OCI-M1 (cell line): ENCODE measurements at places on chromosomes 6 and 20.
A peak's percentile ranks its signal among the peaks of the same experiment; 100 is the strongest.

DNA sequence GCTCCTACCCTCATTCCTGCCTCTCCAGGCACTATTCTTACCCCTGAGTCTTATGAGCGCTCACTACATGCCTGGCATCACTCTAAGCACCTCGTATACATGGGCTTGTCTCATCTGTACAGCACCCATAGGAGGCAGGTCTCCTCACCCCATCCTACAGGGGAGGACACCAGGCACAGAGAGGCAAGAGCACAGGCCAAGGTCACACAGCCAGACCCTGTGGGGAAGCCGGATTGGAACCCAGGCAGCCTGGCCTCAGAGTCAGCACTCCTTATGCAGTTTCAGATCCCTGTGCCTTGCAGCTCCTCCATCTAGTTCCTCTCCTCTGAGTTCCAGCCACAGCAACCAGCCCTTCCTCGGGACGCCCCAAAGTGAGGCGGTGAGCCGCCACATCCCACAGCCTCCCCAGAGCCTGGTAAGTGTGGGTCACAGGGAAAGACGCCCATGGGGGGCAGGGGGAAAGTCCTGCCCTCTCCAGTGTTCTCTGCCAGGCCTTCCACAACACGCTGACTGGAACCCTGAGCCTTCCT is 103.3 kb downstream of the NFATC2 start:
- no peak for DNase-seq

- DNase-seq = no peak
Observed at GRCh38 chr6:165186041-165186440, 123.4 kb downstream of the C6orf118 start.

DNA sequence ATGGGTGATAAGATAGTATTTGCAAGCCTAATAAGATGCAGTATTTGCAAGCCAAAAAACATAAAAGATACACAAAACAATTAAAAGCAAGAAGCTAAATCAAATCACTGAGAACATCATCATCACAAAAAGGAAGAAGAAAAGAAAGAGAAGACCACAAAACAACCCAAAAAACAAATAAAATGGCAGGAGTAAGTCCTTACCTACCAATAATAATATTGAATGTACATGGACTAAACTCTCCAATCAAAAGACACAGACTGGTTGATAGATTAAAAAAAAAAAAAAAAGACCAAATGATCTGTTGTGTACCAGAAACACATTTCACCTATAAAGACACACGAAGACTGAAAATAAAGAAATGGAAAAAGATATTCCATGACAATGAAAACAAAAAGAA is 37.7 kb downstream of the ECHDC1 start:
- no peak for DNase-seq

DNA sequence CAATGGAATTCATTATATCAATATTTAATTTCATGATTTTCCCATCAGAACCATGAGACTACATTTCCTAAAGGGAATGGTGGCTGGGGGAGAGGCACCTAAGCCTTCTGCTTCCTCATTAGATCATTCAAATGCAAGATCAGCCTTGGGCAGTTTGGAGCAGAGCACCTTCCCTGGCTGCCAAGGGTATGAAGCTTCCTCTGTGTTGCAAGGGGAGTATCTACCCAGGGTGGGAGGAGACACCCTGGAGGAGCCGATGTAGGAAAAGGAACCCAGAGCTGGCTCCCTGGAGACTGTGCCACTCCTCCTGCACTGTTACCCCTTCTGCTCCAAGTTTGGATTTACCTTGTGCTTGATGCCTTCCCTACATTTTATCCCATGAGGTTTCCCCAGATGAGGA is 299.7 kb upstream of the PRDM1 start:
- no peak for DNase-seq

- DNase-seq = no peak
Observed at GRCh38 chr6:25628471-25629197, 23.4 kb upstream of the SCGN start.

GRCh38 chr6:80527552-80528052 is 421.1 kb downstream of the BCKDHB start:
- DNase-seq = no peak

GRCh38 chr6:169720207-169720855 is 4.0 kb downstream of the PHF10 start:
- no peak for DNase-seq

- no peak for DNase-seq
Observed at GRCh38 chr20:36645353-36645752, 643 bp downstream of the SLA2 start.

DNA sequence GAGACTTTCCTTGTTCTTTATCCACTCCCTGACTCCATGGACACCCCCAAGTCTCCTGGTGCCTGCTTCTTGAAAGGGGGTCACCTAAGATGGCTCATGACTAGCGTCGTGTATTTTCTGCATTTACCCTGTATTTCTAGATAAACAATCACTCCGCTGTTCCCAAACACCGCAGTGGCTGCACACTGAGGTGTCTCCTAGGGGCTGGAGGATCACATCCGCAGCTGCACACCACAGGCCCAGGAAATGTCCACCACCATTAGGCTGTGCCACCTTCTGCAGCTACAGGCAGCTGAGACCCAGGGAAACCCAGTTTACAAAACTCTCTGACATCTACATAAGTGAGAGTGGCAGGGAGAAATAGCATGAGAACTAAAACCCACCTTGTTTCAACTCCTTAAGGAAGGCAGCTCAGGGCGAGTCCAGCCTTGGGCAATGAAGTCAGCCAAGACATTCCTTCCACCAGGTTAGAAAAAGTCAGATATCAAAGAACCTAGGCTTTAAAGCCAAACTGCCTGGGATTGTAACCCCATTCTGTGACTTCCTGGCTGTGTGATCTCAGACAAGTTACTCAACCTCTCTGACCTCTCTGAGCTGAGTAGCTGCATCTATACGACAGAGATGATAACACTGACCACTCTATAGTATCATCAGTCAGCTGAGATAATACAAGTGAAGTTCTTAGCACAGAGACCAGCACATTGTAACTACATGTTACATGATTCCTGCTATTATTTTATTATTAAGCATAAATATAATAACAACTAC is 102.2 kb downstream of the SNX5 start:
- no peak for DNase-seq

GRCh38 chr6:36110863-36111262 is 19.4 kb upstream of the MAPK13 start:
- DNase-seq = no peak

GRCh38 chr20:11337361-11338130 is 580.1 kb upstream of the BTBD3 start:
- DNase-seq = no peak

DNA sequence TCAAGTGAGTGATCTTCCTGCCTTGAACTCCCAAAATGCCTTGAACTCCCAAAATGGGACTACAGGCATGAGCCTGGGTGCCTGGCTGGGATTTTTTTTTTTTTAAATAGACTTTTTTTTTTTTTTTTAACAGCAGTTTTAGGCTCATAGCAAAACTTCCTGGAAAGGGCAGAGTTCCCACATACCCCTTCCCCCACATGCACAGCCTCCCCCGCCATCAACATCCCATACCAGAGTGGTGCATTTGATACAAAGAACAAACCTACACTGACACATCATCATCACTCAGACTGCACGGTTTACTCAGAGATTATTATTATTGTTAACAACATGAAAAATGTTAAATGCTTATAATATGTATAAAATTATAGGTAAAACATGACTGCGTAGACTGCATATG is 26.0 kb downstream of the UQCC1 start:
- DNase-seq = no peak

GRCh38 chr6:139062932-139063646 is 34.5 kb downstream of the ABRACL start:
- no peak for DNase-seq

GRCh38 chr6:6256886-6257285 is 63.6 kb downstream of the F13A1 start:
- no peak for DNase-seq

- peak; percentile 99 for DNase-seq
Observed at GRCh38 chr6:36118550-36119107, 11.7 kb upstream of the MAPK13 start.

- no peak for DNase-seq
Observed at GRCh38 chr20:32132911-32133549, 23.5 kb downstream of the TM9SF4 start.

- DNase-seq = no peak
Observed at GRCh38 chr20:46705378-46705729, 4.1 kb upstream of the SLC2A10 start.

- no peak for DNase-seq
Observed at GRCh38 chr6:85424981-85425380, 24.9 kb upstream of the NT5E start.

DNA sequence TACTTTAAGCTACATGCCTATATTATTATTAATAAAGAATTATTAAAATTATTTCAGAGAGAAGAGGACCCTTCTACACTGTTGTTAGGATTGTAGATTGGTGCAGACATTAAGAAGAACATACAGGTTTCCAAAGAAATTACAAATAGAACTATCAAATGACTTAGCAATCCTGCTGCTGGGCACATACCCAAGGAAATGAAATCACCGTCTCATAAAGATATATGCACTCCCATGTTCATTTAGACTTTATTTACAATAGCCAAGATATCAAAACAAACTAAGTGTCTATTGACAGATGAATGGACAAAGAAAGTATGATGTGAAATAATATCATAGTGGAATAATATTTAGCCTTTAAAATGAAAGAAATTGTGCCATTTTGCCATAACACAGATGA is 687.7 kb upstream of the POU3F2 start:
- no peak for DNase-seq

- no peak for DNase-seq
Observed at GRCh38 chr6:118320652-118321051, 227.4 kb upstream of the PLN start.

- DNase-seq = no peak
Observed at GRCh38 chr6:24226541-24226940, 100.5 kb downstream of the NRSN1 start.

GRCh38 chr6:139690007-139690406 is 315.6 kb upstream of the CITED2 start:
- DNase-seq = no peak

DNA sequence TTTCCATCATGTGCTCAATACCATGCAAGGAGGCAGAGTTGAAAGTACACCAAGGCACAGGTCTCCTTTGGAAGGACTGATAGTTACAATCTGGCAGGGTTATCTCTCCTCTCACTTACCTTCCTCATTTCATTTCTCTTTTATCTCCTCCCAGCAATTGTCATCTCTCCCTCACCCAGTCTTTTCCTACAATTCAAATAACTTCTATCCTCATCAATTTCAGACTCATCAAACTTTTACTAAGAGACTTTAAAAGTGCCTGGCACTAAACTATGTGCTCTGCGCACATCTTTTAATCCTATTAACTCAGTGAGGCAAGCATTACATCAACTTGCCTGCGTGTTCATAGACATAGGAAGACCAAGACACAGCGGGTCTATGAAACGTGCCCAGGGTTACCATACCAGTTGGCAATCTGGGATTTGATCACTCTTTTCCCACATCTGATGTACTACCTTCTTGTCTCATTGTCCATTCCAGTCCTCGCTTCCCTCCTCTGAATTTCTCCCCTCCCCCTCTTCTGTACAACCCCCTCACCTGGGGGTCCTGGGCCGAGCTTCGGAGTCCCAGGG is 1.2 kb downstream of the VARS1 start:
- DNase-seq = peak; percentile 67

- DNase-seq = no peak
Observed at GRCh38 chr6:34240329-34241248, 3.9 kb downstream of the HMGA1 start.

GRCh38 chr6:1738558-1739081 is 128.9 kb downstream of the FOXC1 start:
- no peak for DNase-seq

DNA sequence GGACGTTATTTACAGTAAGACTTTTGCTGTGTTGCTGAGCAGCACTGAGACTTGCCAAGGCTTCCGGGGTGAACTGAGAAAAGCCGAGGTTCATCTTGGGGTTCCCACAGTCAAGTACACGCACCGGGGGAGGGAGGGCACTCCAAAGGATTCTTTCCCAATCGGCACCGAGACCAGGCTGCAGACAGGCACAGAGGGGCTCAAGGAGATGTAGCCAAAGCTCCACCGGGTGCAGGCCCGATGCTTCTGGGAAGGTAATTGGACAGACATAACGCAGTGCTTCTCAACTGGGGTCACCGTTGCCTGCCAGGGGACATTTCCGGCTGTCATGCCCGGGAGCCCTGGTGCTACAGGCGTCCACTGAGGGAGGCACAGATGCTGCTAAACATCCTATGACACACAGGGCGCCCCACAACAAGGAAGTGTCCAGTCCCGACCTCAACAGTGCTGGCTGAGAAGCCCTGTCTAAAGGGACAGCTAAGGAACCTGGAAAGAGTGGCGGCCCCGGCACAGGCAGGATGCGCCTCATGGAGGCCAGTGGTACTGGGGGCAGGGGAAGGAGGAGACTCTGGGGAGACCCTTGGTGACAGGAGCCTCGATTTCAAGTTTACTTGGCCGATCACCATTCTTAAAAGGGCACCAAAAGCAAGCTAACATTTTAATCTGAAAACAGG is 92.9 kb downstream of the RAMACL start:
- DNase-seq = no peak

DNA sequence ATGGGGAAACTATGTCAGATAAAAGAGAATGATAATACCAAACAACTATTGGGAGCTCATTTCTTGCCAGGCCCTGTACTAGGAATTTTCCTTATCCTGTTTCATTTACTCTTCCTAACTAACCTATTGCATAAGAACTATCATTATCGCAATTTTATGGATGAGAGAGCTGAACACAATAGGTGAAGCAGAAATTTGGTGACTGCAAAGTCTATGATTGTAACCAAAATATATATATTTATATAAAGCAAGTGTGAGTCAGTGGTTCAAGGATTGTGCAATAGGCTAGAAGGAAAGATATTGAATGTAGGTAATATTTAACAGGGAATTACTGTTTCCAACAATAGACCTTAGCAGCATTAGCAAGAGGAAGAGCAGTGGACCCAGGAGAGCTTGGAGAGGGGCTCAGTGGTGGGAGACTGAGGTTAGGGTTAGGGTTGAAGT is 181.1 kb upstream of the TENT5A start:
- no peak for DNase-seq

- peak; percentile 14 for DNase-seq
Observed at GRCh38 chr20:7437311-7437710, 502.9 kb downstream of the HAO1 start.

DNA sequence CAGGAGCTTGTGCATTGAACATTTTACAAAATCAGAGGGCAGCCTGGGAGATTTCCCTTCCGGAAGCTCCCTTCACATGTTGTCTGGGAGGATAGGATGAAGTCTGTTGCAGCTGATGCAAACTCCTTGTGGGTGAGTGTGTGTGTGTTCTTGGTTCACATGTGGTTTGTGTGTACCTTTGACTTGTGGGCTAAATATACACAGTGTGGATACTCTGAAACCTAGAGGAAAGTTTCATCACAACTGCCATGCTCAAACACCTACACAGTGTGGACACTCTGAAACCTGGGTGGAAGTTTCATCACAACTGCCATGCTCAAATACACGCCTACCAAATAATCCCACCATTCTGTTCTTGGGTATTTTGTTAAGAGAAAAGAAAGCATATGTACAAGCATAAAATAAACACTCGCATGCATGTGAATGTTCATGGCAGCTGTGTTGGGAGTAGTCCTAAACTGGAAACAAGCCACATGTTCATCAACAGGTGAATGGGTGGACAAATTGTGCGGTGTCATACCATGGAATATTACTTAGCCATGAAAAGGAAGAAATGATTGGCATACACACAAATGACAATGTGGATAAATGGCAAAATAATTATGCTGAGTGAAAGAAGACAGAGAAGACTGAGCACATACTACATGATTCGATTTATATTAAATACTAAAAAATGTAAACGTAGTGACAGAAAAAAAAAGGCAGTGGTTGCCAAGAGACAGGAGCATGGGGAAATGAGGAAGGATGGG is 1.8 kb downstream of the SCP2D1 start:
- DNase-seq = no peak
